Pulmonary artery endothelial cell (primary cell): ENCODE measurements at places on chromosomes 12 and 14. TPM values are rescaled to one million over a fixed set of nuclear protein-coding genes. Genes with fewer than 3 reads are reported as not detected.

The RNASE7 gene
- not detected in 2 replicates for total RNA-seq

The SRRM4 gene
- total RNA-seq: not detected in 2 replicates

The B3GNT4 gene
- under 0.01 and 0.04 TPM in 2 replicates for total RNA-seq

The CRY1 gene
- 14.6 and 17.9 TPM in 2 replicates for total RNA-seq

The AMHR2 gene
- not detected in 2 replicates for total RNA-seq

The ASB2 gene
- not detected in 2 replicates for total RNA-seq

The FSCB gene
- total RNA-seq: not detected in 2 replicates

The HOXC4 gene
- not detected in 2 replicates for total RNA-seq

The APOF gene
- total RNA-seq: not detected in 2 replicates

The ISM2 gene
- total RNA-seq: not detected in 2 replicates

The OR4K13 gene
- not detected in 2 replicates for total RNA-seq

The HHIPL1 gene
- total RNA-seq: 2.2 and 4.3 TPM in 2 replicates

The CLEC7A gene
- 0.07 TPM in 2 replicates for total RNA-seq

The CYP27B1 gene
- total RNA-seq: 0.35 and 0.66 TPM in 2 replicates

The IKZF4 gene
- total RNA-seq: 0.46 and 0.86 TPM in 2 replicates
